ENCODE measurements at places on chromosomes 4 and X. TPM values are rescaled to one million over a fixed set of nuclear protein-coding genes. Genes with fewer than 3 reads are reported as not detected.

Gene TMEM31
- total RNA-seq: not detected

Gene TCEAL2
- 7.5 TPM for total RNA-seq

Gene ATOH1
- 0.55 TPM for total RNA-seq

Gene CITED1
- 1.4 TPM for total RNA-seq

Gene REELD1
- total RNA-seq: 0.14 TPM

Gene CFP
- total RNA-seq: 5.5 TPM

Gene SMIM31
- total RNA-seq: not detected

Gene SYTL4
- 1.2 TPM for total RNA-seq

Gene MAGEA1
- total RNA-seq: not detected

Gene TMEM35A
- 1.4 TPM for total RNA-seq

Gene PAGE2
- total RNA-seq: not detected

Gene SLC7A11
- 7.1 TPM for total RNA-seq

Gene MAGEA9B
- not detected for total RNA-seq

GRCh38 chr4:76622126-76622525 lies 187.1 kb downstream of the SHROOM3 start:
- no peak for DNase-seq

GRCh38 chr4:2424581-2424980 lies 5.8 kb downstream of the CFAP99 start:
- DNase-seq: no peak

DNA sequence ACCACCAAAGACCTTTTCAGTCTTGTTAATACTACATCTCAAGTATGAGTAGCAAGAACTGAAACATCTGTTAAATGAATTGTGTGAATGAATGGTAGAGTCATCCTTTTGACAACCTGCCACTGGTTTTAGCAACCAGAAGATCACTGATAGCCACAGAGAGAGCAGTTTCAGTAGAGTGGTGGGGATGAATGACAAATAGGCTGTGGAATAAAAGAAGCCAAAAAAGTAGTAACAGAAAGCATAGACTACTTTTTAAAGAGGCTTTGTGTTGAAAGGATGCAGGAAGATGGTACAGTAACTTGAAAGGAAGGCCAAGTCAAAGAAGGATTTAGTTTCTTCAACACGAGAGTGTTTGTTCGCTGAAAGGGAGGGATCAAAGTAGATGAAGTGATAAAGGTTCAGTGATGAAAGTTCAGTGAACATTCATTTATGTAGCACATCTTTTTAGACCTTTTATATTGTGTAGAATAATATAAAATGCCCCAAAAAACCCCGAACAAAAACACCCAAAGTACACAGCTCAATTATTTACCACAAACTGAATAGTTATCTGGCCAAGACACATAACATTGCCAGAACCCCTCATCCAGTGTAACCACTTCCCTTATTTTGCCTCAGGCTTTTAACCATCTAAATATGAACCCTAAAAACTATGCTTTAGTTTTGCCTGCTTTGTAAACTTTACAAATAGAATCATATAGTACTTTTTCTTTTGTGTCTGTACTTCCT lies 40.1 kb upstream of the EIF1AX start:
- DNase-seq: no peak

GRCh38 chr4:156677656-156678055 lies 293.9 kb downstream of the PDGFC start:
- no peak for DNase-seq

GRCh38 chr4:168797738-168798375 lies 212.2 kb downstream of the CBR4 start:
- DNase-seq: no peak

DNA sequence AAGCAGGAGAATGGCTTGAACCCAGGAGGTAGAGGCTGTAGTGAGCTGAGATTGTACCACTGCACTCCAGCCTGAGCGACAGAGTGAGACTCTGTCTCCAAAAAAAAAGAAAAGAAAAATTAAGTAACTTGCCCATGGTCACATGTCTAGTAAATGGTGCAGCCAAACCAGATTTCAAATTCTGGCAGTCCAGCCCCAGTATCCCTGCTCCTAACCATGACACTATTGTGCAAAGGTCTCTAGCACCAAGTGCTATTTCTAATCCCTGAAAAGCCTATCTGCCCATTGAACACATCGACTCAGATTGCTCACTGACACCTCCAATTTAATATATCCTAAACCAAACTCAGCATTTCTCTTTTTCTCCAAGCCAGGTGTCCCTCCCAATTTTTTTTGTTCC lies 7.6 kb upstream of the LAMP2 start:
- no peak for DNase-seq

GRCh38 chr4:40349561-40350198 lies 14.5 kb downstream of the CHRNA9 start:
- DNase-seq: no peak

- peak; percentile 83 for DNase-seq
Observed at GRCh38 chr4:182938205-182938645, 21.0 kb upstream of the DCTD start.

- DNase-seq: no peak
Observed at GRCh38 chrX:63436865-63437264, 85.7 kb upstream of the SPIN4 start.

- DNase-seq: no peak
Observed at GRCh38 chr4:141158219-141158618, 24.9 kb upstream of the RNF150 start.

DNA sequence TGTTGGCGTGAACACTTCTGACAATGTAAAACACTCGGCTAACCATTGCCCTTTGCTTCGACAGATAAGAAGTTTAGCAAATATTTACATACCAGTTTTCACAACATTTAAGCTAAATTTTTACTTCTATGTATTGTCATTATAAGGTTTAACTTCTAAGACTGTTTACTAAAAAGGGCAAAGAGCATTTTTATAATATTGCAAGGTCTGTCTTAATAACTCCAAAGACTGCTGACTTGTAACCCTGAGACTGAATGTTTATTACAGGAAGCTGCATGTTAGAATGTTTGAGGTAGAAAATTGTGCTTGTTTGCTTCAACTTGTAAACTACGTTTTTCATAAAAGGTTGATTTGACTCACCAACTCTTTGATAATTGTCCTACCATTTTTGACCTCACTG lies 213.2 kb upstream of the RPS6KA3 start:
- no peak for DNase-seq

DNA sequence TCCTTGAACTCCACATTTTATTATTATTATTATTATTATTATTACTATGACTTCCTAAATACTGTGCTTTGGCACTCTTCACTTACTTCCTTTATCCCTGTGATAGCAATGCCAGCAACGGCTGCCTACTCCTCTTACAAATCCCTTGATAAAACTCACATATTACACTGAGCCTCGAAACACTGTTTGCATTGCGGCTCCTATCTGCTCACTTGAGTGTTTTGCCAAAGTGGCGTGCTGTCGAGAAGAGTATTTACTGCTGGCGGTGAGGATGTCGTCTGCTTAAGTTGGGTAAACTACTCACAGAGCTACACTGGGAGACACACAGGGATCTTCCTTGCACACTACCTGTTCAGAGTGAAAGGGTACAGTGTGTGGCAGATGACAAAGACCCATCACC lies 143.4 kb upstream of the VCX3A start:
- DNase-seq: no peak

- no peak for DNase-seq
Observed at GRCh38 chr4:105194328-105195231, 47.9 kb downstream of the TET2 start.

- DNase-seq: no peak
Observed at GRCh38 chr4:141039156-141039555, 94.1 kb downstream of the RNF150 start.
